Hematopoietic multipotent progenitor cell treated with erythropoietin and hydrocortisone succinate and interleukin-3 and kit ligand, for 6 days (in vitro differentiated cells): ENCODE measurements at places on chromosomes 12 and 14.

DNA sequence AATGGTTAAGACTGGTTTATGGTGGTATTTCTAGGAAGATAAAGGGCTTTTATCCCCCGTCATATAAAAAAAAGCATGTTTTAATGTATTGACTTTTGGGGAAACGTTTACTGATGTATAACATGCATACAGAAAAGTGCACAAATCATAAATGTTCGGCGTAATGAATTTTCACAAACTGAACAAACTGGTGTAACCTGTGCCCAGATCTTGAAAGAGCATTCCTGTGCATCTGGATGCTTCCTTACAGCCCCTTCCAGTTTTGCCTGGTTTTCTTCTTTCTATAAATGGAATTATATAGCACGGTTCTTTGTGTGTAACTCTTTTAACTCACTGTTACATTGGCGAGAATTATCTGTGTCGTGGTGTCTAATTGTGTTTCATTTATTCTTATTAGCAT, 693.8 kb upstream of the TBX3 start:
- no peak for DNase-seq

GRCh38 chr14:57898837-57899572, 33.1 kb upstream of the SLC35F4 start:
- DNase-seq = no peak

DNA sequence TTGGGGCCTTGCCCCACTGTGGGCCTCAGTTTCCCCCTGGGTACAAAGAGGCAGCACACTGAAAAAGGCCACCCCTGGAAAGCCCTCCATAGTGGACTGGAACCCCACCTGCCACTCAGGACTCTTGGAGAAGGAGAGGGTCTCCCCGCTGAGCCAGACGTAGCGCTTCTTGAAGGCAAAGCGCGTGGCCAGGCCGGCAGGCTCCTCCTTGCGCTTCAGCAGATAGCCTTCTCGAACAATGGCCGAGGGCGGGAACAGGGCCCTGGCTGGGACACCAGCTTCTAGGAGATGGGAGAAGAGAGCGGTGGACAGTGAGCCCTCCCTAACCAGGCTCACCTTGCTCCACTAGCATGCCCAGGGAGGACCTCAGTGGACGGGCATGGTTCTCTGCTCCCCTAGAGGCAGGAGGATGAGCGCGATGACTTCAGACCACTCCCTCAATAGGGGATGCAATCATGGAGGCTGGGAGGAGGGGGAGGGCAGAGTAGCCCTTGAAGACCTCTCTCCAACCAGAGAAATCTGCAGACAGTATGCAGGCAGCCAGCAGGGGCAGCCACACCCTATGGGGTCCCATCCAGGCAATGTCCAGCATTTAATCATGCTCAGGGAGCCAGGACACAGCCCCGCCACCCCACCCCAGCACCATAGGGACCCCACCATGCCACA, 29.8 kb downstream of the RASAL1 start:
- DNase-seq = no peak

GRCh38 chr14:92316176-92316575, 6.8 kb upstream of the SLC24A4 start:
- no peak for DNase-seq

GRCh38 chr14:96055065-96055752, 16.0 kb downstream of the C14orf132 start:
- DNase-seq = no peak

- DNase-seq = peak; percentile 75
These were observed 2.5 kb upstream of the CCND2 start for GRCh38 chr12:4270831-4271716.

DNA sequence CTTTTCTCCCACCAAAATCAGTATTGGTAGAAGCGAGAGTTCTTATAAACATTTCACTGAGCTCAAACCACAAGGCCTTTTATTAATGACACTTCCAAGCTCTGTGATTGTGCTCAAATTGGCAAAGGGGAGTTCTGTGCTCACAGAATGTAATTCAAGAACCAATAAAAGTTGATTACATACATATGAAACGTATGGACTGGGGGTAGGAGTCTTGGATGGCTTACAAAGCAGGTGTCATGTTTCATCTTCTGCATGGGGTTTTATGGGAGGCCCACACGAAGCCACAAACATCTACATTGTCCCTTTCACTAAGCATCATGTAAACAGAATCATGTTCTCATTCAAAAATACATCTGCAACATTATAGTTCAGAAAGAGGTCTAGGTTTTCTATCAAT, 828.3 kb downstream of the VRK1 start:
- no peak for DNase-seq

- no peak for DNase-seq
These were observed 30.7 kb downstream of the LRIG3 start for GRCh38 chr12:58889557-58889956.

DNA sequence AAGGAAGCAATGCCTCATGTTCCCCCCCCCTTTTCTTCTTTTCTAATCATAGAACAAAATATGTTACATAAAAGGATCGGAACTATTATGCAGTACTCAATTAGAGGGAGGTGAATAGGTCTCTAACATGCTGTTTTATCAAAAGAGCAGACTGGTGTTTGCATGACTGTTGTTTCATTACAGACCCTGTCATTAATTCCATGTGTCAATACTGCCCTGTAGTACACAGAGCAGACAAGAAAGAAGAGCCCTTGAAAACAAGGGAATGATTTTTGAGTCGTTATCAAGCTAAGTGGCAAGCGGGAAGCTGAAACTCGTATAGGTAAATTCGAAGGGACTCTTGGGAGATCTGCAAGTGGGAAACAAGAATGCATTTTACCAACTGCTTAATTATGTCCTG, 76.9 kb upstream of the TMEM263 start:
- no peak for DNase-seq

- no peak for DNase-seq
These were observed 252.4 kb upstream of the TBX3 start for GRCh38 chr12:114936148-114937079.

- no peak for DNase-seq
These were observed 350.2 kb downstream of the DIO2 start for GRCh38 chr14:79861111-79861510.

DNA sequence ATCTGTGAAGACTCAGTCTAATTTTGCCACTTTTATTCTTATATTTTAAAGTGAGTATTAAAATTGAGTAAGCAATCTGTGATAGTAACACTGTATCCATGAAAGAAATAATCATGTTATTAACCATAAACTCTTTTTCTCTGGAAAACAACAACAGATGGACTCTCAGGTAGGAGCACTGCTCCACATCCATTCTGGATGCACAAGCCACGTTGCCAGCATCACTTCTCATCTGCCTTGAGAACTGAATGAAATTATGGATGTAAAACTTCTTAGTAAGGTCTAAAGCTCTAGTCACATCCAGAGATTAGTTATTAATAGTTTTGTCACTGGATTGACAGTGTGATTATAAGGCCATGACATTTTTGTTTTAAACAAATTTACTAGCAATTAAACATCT, 489.1 kb upstream of the SYT1 start:
- DNase-seq = no peak

DNA sequence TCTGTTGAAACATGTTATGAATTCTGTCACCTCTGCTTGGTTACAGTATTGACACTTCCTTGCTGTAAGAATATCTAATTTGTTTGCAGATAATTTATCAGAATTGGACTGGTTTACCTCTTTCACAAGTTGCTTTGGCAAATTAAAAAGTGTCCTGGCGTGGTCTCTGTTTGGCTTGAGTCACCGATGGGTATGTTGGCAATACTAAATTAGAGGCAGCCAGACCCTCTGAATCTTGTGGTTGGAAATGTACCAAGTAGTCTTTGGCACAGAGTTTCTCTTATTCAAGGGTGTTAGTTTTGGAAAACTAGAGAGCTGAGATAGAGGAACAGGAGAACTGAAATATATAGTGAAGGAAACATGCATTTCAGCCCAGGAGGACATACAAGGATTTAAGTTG, 521.1 kb upstream of the MGAT4C start:
- no peak for DNase-seq

GRCh38 chr12:48956279-48957140, 777 bp downstream of the ARF3 start:
- peak; percentile 90 for DNase-seq

DNA sequence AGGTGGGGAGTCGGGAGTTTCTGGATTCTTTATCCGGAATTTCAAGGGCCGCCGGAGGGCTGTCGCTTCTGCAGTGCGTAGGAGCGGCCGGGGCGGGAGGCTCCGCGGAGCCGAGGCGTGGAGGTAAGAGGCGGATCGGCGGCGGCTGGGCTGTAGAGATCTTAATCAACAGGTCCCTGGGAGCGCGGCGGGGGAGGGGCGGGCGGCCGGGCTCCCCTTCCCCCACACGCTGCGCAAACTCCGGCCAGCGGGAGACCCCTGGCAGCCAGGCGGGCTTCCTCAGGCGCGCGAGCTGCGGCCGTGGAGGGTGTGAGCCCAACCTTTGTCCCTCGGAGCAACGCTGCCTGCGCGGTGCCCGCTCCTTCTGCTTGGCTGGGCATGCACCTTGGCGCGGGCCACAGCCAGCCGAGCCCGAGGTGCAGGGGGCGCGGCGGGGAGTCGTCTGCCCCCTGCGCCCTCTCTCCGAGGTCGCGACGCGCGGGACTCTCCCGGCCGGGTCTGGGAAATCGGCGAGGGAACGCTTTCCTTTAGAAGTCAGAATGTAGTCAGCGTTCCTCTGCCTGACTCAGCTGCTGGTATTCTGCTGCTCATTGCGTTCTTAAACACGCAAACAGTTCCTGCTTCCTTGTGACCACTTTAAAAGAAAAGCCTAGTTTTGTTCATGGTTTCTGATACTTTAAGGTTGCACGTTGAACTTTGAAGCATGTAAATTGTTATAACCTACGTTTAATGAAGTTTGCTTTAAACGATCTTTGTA, at the start of gene PALS1:
TSS of gene PALS1 (plus strand) at position 25 of the 757 bp plus-strand sequence. CDS start 37,736 bp downstream, outside the sequence.
- peak; percentile 63 for DNase-seq

DNA sequence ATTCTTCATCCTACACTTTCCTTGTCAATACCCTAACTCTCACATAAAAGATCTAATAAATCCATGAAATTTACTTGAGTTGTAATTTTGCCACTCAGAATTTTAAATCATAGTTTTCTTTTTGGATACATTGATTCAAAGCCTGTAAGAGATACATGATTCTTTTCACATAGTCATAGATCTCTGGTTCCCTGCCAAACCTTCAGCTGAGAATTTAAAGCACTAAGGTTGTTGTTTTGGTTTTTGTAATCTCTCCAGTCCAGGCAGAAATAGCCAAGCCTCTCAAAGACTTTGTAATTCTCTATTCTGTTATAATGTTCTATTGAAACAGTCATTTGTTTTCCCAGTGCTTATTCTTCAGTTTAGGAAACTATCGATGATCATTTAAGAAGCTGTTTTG, 273.9 kb downstream of the TRHDE start:
- DNase-seq = no peak

- DNase-seq = peak; percentile 71
These were observed 288.0 kb downstream of the ERC1 start for GRCh38 chr12:1279050-1279449.

- DNase-seq = peak; percentile 67
These were observed 5.8 kb downstream of the NUMB start for GRCh38 chr14:73452341-73453186.

DNA sequence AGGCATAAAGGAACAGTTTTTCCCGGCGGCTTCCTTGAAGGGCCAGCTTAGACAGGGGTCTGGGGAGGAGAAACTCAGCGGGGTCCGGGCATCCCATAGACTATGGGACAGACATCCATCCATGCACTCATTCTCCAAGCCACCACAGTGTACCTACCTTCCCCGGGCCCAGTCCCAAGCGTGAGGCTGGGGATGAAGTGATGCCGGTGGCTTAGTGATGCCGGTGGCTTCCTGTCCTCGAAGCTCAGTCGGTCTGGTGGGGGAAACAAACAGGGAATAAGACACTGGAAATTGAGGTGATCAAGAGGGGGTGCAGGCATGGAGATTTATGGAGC, 421 bp downstream of the RTL1 start:
- no peak for DNase-seq

DNA sequence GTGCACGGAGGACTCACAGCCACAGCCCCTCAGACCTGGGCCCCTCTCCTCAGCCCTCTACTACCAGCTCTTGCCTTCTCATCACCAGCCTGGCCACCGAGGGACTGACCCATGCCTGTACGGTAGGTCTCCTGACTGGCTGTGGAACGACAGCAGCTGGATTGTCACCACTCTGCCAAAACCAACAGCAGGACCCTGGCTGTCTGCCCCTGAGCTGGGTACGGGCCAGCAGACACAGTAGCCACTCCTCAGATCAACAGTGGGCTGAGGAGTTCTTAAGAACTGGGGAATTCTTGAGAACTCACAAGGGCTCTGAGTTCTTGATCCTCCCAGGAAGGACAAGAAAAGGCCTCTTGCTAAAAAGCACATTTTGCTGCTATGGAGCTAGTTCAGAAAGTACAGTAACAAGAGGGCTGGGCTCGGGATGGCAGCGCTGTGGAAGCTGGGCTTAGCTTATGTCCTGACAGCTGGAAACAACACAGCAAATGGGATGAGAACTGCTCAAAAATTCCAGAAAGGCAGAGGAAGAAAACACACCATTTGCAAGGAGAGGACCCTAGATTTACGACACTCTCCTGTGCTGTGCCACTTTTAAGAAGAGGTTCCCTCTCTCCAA, 176.4 kb downstream of the ANO2 start:
- DNase-seq = no peak
